CD4-positive, alpha-beta T cell treated with Interleukin-4 for 1 hour (primary cell): ENCODE measurements at places on chromosomes 4 and X.

- no peak for DNase-seq
These were observed 103.9 kb downstream of the USP9X start for GRCh38 chrX:41189156-41189555.

DNA sequence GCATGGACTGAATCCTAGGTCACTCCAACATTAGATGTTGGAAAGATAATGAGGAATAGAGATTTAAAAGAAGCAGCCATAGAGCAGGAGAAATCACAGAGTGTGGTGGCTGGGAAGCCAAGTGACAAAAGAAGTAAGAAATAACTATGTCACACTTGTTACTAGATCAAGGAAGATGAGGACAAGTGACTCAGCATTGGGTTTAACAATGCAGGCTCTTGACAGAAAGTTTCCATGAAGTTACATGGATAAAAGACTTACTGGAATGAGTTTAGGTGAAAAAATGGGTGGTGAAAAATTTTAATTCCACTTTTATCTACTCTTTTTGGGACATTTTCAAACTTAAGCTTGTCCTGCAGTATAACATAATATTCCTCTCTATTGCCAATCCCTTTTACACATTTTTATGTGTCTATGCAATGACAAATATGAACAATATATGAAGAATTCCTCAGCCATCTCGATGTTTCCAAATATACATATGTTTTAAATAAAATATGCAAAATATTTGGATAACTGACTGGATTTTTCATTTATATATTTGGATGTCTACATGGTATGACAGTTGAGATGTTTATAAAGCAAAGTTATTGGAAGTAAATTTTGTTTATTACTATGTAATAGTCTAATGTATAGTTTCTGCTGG lies 462.6 kb downstream of the IL15 start:
- DNase-seq = no peak

DNA sequence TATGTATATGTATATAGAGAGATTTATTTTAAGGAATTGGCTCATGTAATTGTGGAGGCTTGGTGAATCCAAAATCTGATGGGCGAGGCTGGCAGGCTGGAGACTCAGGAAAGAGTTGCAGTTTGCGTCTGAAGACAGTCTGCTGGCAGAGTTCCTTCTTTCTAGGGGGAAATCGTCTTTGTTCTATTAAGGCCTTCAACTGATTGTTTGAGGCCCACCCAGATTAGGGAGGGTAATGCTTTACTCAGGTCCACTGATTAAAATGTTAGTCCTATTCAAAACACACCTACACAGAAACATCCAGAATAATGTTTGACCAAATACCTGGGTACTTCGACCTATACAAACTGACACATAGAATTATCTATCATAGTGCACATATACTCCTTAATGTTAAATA lies 149.5 kb downstream of the NAA11 start:
- DNase-seq = no peak

GRCh38 chr4:132859929-132860328 lies 289.2 kb upstream of the PCDH10 start:
- no peak for DNase-seq

- DNase-seq = no peak
These were observed 555 bp upstream of the SPP1 start for GRCh38 chr4:87974856-87975462.

DNA sequence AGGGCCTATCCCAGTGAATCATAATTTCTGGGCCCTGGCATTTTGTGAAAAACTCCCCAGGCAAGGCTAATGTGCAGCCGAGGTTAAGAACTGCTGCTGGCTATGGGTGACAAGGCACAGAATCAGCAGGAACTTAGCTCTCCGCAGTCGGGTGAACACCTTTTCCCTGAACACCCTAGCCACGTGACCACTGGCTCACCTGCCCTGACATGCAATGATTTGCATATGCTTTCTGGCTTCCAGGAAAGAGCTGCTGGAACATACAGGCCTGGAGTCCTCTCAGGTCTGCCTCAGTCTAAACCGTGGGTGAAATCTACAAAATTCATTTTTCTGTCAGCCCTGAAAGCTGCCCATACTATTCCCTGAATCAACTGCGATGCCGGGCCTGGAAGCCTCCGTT lies 56.6 kb downstream of the ZNF827 start:
- no peak for DNase-seq

GRCh38 chr4:61462451-61463326 lies 262.6 kb downstream of the ADGRL3 start:
- no peak for DNase-seq

DNA sequence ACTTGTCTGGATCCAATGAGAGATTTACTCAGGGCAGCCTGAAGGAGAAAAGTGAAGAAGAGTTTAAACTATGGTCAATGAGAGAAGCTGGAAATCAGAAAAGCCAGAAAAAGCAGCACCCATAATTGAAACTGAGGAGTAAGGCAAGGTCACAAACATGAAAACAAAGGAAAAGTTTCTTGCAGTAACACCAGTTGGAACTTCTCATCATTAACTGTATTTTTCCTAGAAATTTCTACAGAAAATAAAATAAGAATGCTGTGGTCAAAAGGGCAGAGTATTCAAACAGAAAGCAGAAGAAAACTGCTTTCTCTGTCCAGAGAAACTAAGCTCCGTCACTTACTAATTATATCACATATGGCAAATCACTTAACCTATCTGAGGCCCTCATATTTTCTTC lies 102.2 kb downstream of the OR13H1 start:
- DNase-seq = no peak

GRCh38 chr4:152640058-152640921 lies 39.5 kb downstream of the TMEM154 start:
- peak; percentile 57 for DNase-seq

DNA sequence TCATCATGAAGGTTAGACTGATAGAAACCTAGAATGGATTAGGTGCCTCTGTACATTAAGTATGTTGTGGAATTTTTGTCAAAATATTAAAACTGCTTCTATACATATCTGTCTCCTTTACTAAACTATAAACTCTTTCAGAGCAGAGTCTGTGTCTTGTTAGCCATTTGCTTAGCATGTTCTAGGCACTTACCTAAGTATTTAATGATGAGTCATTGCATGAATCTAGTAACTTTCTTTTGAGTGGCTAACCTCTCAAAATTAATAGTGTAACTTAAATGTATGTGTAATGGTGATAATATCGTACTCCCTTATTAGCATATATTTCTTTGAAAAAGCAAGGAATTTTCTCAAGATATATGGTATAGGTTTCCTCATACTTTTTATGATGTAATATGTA lies 57.8 kb downstream of the RAP1GDS1 start:
- DNase-seq = no peak

DNA sequence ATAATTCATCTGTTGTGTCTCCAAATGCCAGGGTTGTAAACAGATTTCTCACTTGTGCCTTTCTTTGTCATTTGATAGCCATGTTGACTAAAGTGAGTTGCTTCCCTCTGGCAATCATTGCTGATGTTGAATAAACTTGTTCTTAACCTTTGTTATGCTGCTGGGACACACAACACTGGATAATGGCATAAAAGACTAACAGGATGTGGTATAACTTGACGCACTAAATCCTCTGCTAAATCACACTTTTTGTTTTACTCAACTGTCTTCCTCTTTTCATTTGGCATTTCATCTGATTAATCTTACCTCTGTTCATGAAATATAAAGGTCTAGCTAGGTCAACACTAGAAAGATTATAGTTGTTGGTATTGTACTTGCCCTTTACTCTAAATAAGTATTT lies 17.6 kb upstream of the CXCL5 start:
- DNase-seq = no peak

DNA sequence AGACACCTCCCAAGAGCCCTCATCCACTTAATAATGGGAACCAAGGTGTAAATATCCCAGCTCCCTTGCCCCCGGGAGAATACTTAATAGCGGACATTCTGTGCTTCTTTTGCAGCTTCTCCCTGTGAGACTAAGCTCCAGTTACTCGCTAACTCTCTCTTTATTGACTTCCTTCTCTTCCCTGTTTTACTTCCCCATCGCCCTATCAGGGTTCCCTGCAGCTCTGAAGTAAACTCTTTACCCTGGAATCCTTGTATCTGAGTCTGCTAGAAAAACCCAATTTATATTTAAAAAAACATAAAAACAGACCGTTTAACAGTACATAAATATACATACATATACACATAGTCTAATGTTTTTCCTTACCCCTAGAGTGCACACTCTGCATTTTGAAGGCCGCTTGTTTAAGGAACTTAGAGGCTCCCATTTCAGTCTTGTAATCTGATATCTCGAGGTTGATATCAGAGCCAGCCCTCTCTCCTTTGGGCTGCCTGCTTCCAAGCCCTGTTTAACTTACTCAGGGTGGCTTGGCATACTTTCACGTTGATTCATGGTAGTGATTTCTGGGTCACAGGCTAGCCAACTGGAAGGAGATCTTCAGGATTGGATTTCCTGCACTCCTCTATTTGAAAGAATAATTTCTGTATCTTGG lies 177.4 kb upstream of the SCML1 start:
- no peak for DNase-seq

- DNase-seq = no peak
These were observed 2.1 kb downstream of the OGT start for GRCh38 chrX:71534773-71535544.

- DNase-seq = no peak
These were observed 29.4 kb downstream of the SNX25 start for GRCh38 chr4:185238750-185239149.

GRCh38 chr4:147336252-147336651 lies 144.6 kb upstream of the EDNRA start:
- no peak for DNase-seq

DNA sequence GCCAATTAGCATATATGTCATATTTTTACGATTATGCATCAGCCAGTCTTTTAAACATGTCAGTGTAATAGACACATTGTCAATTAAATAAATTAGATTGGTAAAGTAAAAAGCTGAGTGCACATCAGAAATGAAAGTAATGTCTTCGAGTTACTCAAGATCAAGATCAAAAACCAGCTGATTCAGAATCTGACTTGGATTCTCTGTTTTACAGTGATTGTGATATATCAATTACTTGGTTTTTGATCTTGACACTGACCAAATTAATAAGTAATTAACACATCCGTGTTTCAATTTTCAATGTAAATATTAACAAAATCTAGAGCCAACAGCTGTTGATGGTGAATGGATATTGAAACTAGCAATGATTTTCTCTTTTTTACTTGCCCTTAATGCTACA lies 311.6 kb downstream of the PDGFC start:
- DNase-seq = no peak

DNA sequence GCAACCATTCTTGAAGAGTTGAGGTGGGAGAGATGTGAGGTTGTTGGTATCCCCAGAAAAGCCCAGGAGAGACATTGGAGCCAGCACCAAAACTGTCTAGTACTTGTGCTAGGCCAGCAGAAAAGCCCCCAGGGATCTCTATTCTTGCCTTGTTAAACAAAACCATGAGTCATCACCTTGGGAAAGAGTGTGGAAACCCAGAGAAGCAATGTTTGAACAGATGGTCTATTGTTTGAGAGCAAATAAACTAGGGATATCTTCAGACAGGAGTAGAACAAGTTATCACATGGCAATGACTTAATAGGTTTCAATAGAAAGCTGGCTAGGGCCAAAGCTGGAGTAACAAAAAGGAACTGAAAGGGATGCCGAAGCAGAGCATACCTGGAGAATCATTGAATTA lies 195.7 kb upstream of the CASK start:
- no peak for DNase-seq

DNA sequence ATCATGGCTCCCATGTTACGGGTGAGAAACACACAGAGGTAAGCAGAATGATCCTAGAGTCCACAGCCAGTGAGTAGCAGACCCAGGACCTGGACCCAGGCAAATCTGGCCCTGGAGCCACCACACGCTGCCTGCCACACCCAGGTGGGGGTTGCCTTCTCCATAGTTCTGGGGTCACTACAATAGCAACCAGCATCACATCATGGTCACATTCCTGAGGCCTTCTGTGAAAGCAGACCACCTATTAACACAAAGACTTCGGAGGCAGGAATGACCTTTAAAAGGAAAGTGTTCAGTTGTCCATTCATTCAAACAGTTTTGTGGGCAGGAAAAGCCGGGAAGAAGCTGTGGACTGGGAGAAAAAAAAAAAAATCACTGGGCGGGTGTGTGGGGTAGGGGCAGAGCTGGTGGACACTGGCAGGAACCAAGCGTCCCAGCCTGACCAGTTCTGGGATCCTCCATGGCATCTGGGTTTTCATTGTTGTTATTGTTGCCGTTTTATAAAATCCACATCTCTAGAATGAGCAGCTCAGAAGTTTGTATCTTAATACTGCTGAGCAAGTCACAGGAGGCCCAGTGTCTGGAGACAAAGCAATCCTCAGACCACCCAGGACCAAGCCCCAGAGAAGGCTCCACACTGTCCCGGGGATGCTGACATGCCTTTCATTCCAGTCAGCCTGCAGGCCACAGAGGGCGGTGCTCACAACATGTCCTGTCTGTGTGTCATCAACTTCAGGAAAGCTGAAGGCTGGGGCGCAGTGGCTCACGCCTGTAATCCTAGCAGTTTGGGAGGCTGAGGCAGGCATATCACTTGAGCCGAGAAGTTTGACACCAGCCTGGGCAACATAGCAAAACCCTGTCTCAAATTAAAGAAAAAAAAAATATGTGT lies 67.0 kb downstream of the SEL1L3 start:
- DNase-seq = no peak

DNA sequence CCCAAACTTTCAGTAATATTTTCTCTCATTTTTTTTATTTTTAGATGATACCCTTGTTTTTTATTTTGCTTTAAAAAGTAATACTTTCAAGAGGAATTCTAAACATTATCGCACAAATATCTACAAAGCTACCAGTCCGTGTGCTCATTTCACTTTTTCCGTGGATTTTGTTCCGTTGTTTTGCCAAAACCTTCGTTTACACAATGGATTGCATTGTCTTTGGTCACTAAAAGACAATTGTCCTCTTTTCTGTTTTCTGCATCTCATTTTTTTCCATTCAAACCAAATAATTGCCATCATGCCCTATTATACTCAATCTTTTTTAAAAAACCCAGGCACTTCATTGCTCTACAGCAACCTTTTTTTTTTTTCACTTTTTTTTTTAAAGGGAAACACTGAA lies 214.9 kb downstream of the CXXC4 start:
- DNase-seq = no peak

- no peak for DNase-seq
These were observed 18.6 kb downstream of the SEC24D start for GRCh38 chr4:118817178-118817930.

DNA sequence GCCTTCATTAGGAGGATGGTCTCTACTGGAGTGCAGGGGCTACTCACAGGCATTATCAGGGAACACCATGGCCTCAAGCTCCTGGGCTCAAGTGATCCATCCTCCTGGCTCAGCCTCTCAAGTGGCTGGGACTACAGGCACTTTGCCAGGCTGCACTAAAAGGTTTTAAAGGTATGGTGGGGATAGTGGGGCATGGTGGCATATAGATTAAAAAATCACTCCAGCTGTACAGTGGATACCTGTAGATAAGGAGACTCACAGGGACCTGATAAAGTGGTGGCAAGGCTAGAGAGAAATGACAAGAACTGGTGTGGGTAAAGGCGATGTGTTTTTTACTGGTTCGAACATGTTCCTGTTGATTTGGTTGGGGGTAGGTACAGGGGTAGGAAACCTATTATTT lies 5.9 kb downstream of the ZAR1 start:
- no peak for DNase-seq

DNA sequence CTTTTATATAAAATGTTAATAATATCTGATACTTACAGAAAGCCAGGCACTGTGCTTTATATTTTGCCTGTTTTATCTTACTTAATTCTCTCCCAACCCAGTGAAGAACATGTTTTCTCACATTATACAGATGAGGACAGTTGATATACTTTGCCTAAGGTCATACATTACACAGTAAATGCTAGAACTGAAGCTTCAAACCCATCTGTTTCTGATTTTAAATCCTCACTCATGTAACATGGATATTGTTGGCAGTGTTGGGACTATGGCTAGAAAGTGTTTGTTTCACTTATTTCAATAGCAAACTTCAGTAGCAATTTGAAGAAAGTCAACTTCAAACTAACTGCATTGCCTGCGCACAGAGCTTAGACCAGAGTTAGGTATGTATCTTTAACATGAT lies 57.4 kb downstream of the RAPGEF2 start:
- DNase-seq = no peak
